ENCODE measurements at places on chromosomes 7 and 10. TPM values are rescaled to one million over a fixed set of nuclear protein-coding genes. Genes with fewer than 3 reads are reported as not detected.
A peak's percentile ranks its signal among the peaks of the same experiment; 100 is the strongest.

- DNase-seq = no peak
These were observed 37.7 kb upstream of the IKZF1 start for GRCh38 chr7:50266635-50267386.

- DNase-seq = no peak
These were observed 1.4 kb upstream of the KLF6 start for GRCh38 chr10:3786295-3787015.

DNA sequence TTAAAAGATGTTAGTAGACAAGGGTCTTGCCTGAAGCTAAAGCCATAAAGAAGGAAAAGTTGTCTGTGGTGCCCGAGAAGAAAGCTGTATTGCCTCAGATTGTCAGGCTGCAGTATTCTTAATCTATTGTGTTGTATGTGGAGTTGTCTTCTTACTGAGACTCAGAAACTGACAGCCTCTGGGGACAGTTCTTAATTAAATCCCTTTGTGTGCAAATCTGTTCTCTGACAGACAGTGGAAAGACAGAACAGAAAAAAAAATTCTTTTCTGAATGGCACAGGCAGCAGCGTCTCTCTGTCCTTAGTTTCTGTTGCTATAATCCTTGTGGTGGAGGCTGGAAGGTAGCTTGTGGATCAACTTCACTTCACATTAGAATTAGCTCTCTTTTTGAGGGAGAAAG lies 16.8 kb downstream of the VWC2 start:
- DNase-seq = no peak

- peak; percentile 63 for DNase-seq
These were observed 945 bp upstream of the RHEB start for GRCh38 chr7:151520419-151521261.

DNA sequence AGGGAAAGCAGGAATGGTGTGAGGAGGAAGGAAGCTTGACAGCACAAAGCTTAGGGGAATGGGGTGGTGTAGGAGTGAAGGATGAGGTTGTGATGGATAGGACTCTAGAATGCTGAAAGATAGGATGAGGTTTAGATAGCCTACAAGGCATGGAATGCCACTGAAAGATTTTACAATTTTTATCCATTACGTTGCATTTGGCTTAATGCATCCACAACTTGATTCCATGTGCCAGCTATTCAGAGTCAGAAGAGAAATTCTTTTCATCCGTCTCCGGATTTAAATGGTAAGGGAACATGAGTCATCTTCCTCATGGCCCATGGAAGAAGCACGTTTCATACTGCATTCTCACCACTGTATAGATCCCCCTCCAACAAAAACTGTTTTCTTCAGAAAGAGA lies 212.4 kb upstream of the BMPER start:
- no peak for DNase-seq

Gene GBF1
- 47.8 TPM for total RNA-seq

Gene ACSM6
- not detected for total RNA-seq

- peak; percentile 74 for DNase-seq
These were observed 8.1 kb downstream of the SKIDA1 start for GRCh38 chr10:21517134-21518031.

DNA sequence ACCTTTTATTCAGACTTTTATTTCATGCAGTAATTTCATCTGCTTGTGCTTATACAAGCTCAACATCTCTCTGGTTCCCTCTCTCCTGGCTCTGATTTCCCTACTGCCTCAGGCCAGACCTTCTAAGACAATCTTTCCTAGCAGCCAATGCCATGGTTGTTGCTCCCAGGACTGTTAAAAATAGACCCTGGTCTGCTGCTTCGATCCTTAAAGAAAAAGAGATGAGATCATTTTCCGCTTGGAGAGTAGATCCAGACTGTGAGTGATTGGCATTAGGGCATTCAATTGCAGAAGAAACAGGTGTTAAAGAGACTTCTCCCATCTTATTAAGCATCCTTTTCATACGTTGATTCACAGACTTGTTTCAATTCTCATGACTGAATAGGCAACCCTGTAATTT lies 68.4 kb upstream of the ITGB1 start:
- DNase-seq = no peak

- no peak for DNase-seq
These were observed 76.0 kb upstream of the RET start for GRCh38 chr10:43000651-43001426.

Gene TRRAP
- total RNA-seq = 51.2 TPM

- DNase-seq = no peak
These were observed 28.5 kb downstream of the CUX1 start for GRCh38 chr7:101845974-101846373.

Gene CROT
- total RNA-seq = 13.4 TPM

Gene P4HA1
- total RNA-seq = 84.9 TPM

DNA sequence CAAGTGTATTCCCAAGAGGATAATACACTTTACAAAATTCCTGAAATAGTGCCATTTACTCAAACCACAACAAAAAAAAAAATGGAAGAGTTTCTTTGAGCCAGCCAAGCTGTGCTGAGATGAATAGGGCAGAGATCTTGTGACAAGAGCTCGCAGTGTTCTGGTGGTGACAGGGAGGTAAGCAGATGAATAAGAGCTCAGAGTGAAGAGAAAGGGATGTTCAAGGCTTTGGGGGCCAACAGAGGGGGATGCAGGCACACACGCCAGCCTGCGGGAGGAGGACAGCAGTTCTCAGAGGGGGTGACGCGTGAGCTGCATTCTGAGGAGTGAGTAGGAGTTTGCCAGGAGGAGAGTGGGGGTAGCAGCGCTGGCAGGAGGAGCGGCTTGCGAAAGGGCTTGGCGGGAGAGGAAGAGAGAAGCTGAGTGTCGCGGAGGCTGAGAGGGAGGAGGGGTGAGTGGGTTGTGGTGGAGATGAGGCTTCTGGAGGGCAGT lies 194.4 kb upstream of the IMMP2L start:
- DNase-seq = peak; percentile 85

GRCh38 chr10:44801383-44802327 lies 109.5 kb upstream of the TMEM72 start:
- DNase-seq = no peak

GRCh38 chr7:140155428-140155827 lies 21.4 kb downstream of the KDM7A start:
- no peak for DNase-seq

DNA sequence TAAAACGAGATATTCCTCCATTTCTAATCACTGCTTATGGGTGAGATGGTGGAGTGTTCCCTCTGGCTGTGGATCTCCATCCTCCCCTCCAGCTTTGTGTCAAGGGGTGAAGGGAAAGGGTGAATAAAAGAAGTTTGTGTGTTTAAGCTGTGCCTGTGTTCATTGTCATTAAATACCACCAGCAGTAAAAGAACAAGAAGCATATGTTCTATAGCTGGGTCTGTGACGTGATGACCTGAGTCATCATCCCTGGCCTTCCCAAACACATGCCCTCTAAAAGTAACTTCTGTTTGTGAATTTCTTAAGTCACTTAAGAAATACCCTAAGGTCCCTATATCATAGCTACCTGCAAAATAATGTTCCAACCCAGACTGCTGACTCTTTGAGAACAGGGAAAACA lies 104.9 kb downstream of the PPP1R17 start:
- no peak for DNase-seq

DNA sequence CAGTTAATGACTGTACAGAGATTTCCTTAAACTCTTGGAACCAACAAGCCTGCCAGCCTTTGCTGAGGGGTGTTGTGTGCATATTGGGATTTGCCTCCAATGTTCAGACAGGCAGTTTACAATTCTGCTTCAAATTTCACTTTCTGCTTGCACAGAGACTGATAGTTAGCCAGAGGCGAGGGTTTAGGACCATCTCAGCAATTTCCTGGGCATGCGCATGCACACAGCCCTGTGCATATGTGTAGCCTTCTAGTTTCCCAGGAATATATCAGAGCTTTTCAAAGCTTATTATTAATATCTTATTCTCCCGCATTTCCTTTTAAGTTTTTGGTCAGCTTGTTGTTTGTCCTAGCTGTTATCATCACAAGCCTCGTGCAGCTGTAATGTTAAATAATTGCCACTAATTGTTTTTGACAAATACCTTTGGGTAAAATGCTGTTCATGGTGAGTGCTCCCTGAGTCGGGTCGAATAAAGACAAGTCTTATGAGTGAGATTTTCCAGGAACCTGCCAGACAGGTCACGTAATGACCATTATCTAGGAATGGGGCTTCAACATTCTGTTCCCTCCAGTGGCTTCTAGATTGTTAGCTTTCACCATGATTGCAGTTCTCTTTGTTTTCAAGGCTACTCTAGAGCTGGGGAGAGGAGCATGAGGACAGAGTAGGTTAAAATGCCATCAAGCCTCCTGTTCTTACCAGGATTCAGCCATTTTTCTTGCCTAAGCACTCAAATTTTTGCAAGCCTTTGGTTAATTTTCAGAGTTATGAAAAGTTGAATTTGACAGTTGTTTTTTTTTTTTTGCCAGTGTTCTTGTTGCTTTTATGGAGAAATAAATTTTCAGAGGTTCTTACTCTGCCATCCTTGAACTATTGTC lies 24.1 kb upstream of the DNAJC1 start:
- DNase-seq = no peak

- DNase-seq = peak; percentile 32
These were observed 373 bp downstream of the PAXIP1 start for GRCh38 chr7:155002411-155003091.

- DNase-seq = no peak
These were observed 66.8 kb downstream of the CACNA2D1 start for GRCh38 chr7:82376739-82377138.

- DNase-seq = no peak
These were observed 151.5 kb downstream of the DNAJB6 start for GRCh38 chr7:157488281-157488680.

DNA sequence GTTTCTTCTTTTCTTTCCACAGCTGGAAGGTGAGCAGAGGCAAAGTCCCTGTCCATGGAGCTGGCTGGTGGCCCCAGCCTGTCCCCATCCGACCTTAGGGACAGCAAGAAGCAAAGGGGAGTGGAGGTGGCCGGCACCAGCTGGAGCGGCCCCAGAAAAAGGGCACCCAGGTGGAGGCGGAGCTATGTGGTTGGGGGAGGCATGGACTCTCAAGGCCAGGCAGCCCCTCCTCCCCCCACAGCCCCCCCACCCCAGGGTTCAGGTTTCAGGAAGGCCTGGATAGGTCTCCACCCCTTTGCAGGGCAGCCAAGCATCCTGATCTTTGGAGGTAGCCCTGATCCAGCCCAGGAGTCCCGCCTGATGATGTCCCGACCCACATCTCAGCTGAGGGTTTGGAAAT lies at the start of gene SSC4D:
TSS of gene SSC4D (minus strand) at position 161 of the 400 bp plus-strand sequence. CDS start 5,258 bp downstream, outside the sequence.
- DNase-seq = no peak

GRCh38 chr10:70496341-70497119 lies 18.0 kb downstream of the PALD1 start:
- no peak for DNase-seq

DNA sequence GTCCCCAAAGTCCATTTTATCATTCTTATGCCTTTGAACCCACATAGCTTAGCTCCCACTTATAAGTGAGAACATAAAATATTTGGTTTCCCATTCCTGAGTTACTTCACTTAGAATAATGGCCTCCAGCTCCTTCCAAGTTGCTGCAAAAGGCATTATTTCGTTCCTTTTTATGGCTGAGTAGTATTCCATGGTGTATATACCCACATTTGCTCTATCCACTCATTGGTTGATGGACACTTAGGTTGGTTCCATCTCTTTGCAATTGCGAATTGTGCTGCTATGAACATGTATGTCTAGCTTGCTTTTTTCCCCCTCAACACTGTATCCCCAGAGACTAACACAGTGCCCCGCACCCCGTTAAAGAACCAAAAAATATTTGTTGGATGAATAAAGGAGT lies 670 bp upstream of the CAPZA2 start:
- DNase-seq = no peak

DNA sequence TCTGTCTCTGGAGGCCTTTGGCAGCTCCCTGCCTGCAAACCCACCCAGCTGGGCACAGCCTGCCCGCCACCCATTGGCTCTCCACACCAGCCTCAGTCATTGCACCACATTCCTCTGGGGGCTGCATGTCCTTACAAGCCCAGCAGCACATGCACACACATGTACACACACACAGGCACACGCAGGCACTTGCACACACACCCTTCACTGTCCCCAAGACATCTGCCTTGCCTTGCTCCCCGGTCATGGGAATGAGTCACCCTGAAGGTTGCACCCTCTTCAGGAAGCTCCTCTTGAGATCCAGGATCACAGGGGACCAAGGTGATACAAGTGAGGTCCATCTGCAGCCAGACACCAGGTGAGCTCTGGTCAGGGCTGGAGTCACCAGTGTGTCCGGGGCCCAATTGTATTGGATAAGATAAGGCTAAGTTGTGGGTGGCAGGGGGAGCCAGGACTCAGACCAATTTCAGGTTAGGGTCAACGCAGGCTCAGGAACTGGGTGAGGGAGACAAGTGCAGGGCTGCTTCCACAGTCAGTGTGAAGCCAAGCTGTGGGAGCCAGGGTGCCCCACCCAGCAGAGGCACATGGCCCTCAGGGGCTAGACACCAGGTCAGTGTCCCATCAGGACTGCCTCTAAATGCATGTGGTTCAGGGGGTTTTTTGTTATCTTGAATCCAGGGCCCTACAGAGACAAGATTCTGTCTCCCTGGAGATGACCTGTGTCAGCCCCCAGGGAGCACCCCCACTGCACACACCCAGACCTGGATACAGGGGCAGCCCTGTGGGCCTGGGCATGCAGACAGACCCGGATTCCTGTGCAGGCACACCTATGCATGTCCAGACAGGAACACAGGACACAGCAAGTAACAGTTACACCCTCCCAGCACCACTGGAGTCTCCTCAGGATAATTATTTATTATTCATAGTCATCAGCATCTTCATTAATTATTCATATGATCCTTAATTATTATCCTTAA lies 33.8 kb downstream of the KCNH2 start:
- DNase-seq = peak; percentile 9

Gene RBM20
- 1.6 TPM for total RNA-seq

DNA sequence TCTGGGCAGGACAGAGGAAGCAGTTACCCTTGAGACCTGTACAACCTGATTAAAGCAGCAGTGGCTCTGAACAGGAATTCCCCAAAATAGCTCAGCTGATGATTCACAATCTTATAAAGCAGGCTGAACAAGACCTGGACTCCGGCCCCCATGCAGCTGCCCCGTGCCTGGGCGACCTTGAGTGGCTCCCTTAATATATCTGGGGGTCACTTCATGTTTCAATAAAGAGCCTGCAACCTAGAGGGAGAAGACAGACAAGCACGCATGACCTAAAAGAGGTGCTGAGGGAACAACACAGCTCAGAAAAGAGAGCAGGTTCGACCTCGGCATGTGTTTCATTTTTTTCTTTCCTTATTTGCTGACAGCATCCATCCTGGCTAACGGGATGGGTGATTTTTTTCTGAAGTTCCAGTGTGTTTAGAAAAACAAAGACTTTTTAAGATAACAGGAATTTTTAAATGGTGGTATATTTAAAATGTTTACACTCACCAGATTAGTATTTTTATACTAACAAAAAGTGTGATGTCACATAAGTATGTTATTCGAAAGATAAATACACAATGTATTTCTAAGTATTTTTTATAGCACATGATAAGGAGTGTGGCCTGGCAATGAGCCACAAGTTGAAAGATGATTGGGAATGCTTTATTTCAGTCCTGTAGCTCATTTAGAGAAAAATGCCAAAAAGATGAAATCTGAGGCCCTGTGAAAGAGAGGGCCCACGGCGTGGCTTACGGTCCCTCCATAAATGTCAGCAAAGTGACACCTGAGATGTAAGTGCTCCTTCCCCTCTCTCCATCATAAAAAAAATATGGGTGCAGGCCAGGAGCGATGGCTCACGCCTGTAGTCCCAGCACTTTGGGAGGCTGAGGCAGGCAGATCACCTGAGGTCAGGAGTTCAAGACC lies 161.3 kb downstream of the SLIT1 start:
- DNase-seq = no peak

Gene RBP3
- not detected for total RNA-seq
